Cerebellar nuclear complex (tissue), 1 donor: ENCODE measurements at places on chromosomes 1 and 21.

DNA sequence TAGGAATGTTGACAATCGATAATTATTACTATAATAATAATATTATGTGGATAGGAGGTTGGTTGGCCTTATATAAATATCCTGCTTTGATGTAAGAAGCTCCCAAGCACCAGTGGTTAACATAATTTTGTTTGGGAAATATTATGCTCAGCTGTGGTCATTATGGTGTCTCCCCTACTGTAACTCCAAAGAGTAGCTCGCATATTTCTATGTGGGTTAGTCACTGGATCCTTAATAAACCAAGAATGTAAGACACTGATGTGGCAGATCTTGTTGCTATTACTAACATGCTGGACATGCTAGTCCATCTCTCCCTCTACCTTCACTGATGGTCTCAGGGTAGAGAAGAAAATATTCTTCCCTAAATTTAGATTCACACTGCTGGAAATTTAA lies 79.2 kb upstream of the RALGPS2 start:
- no peak for DNase-seq

DNA sequence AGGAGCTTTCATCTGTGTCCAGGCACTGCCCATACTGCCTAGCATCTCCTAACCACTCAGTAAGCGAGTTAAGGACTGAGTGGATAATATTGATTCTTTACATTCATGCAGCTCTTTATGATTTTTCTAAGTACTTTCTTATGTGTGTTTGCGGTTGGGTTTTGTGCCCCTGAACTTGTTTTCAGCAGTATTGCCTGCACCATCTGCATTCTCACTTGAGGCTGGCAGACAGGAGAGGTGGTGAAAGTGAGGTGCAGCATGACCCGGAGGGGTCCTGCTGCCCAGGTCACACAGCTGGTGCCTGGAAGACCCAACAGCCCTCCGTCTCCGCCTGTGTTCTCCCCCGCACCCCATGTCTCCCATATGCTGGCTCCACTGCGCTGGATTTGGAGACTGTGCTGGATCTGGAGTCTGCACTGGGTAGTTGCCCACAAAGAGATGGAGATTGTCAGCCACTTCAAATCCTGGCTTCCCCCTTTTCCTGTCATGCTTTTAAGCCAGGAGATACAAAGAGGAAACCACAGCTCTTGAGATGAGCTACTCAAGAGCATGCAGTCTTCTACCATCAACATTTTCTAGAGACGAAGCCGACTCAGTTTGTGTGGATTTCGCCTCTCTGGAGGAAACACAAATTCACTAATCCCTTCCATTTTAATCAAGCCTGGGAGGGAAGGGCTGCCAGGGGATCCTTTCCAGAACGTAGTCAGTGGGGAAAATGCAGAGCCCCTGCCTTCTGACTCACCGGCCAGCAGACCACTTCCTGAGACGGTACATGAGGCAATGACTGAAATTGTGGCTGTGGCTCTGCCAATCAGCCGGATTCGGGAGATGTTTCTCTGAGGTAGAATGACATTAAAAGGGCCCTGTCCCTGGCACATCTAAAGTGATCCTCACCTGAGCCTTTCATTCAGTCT lies 71.7 kb upstream of the ANGPTL1 start:
- no peak for DNase-seq

GRCh38 chr1:93569489-93569888 lies 112.1 kb downstream of the BCAR3 start:
- DNase-seq, result no peak

GRCh38 chr1:186535388-186536133 lies 74.6 kb upstream of the PDC start:
- no peak for DNase-seq

DNA sequence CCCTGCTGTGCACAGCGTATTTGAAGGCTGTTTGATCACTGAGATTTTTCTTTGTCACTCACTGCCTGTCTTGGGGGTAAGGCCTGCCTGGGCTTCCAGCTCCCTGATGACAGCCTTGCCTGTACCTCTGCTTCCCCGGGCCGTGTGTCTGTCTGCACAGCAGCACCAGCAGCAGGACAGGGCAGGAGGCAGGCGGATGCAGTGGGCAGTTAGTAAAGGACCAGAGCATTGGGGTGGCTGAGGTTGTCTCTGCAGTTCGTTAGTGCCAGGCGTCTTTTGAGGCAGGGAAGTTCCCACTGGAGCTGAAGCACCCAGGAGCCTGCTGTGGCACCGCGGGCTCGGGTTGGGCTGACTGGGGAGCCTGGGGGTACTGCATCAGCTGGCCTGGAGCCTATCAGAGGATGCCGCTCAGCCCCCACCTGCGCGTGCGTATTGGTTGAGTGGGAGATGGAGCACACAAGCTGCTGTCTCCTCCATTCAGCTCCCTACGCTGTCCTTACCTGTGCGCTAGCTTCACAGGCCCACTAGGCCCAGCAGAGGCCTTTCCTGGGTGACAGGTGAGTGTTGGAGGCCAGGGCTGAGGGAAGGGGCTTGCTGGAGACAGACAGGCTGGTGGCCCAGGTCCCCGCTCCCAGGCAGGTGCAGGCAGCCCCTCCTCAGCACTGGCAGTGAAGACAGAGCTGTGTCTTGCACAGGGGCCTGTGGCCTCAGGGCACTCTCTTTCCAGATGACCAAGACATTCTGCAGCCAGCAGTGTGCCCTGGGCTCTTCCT lies 28.2 kb downstream of the SNAP47 start:
- DNase-seq, result no peak

DNA sequence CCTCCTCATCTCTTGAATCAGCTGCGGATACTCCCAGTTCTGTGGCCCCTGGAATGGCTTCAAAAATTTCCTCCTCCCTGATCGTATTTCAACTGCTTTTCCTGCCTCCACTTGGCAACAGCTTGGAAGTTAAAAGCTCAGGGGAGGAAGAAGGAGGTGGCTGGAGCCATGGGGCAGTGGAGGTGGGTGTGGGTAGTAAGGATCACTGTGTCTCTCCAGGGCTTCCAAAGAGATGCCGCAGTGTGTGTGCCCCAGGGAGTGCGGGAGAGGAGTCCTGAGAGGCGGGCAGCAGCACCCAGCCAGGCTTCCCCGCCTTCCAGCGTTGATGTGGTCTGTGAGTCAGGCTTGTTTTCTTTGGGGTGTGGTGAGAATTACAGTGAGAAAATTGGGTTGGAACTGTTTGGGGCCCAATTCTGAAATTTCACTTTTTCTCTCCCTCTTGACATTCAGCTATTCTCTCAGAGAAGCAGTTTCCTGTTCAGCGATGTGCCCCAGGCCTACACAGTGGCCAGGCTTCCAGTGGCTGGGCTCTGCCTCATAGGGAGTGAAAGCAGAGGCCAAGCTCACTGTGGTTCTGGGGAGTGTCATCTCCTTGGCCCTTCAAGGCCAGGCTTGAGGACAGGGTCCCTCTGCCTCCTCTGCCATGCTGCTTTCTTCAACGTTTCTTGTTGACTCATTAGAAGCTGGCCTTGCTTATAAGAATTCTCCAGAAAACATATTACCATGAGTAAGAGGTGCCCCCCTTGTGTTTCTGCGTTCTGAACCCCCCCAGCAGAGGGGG lies 69.0 kb downstream of the PGM1 start:
- DNase-seq, result no peak

- DNase-seq, result no peak
Measured at GRCh38 chr1:227883641-227884301, 64.0 kb downstream of the WNT9A start.

GRCh38 chr1:59718989-59719360 lies 95.8 kb upstream of the HOOK1 start:
- DNase-seq, result no peak
